ENCODE measurements at places on chromosomes 2 and 18.

DNA sequence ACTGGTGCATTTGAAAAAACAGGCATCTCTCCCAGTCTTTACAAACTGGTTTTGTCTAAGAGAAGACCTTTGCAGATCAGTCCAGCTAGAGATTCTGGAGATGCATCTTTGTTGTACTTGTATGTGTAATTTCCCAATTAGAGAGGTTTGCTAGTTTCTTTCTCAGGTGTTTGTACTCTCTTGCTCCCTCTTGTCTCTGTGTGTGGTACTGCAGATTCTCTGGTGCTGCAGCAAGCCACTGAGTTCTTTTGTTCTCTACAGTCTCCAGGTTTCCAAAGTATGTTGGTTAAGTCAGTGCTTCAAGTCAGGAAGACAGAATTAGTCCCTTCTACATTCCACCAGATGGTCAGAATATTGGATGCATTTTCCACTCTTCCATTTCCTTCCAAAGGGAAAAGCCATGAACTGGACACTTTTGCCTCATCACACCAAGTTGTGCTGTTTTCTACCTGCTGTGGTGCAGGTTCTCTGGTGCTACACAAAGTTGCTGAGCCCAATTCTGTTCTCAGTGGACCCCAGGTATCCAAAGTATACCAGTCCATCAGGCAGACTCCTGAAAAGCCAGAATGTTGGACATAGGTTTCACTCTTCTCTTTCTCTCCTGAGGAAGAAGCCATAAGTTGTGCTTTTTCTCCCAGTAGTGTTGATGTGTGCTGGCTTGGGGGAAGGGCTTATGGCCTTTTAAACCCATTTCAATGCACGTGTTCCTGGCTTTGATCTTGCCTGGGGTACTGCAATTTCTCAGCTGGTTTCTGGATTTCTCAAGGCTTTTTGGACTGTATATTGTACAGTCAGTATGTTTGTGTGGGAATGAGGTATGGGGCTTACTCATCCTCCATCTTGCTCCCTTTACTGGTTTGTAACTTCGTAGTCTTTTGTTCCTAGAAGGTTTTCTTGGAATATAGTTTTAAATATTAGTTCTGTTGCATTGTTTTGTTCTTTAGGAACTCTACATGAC is 29.8 kb downstream of the EPC2 start:
- no peak for DNase-seq

GRCh38 chr2:151976945-151977353 is 121.9 kb downstream of the CACNB4 start:
- DNase-seq, result peak; percentile 46

- no peak for DNase-seq
These were observed 615.1 kb upstream of the NETO1 start for GRCh38 chr18:73482901-73483300.

GRCh38 chr2:31240381-31241365 is 6.7 kb downstream of the EHD3 start:
- DNase-seq, result no peak

DNA sequence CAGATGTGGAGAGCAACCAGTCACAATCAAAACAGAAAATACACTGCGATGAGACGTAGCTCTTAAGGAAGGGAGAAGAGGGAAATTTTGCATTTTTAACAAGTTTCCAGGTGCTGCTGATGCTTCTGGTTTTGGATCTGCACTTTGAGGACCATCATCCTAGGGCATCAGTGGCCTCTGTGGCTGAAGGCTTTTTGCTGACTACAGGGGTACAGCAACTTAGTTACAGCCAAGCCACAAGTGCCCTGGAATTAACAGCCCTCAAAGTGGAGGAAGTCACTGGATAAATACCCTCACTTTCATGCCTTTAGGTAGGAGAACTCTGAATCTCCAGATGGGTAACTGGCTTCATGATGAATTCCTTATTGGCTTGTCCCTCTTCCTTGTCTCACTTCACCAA is 700.9 kb downstream of the TMEM182 start:
- no peak for DNase-seq

GRCh38 chr18:50848061-50848551 is 28.3 kb upstream of the MRO start:
- DNase-seq, result no peak

DNA sequence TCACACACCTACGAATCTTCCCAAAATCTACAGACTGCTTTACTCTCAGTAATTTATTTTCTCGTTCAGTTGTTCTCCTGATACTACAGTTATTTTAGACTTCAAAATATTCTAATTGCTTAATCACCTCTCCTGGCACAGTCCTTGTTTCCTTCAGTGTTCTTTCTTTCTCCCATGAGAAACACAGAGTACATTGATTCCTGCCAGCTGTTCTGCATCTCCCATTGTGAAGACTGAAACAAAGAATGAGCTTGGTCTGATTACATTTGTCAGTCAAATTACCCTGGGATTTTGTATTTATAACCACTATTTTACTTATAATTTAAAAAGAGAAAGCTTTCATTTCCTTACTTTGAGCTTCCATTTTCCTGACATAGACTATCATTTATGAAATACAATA is 63.9 kb upstream of the TANK start:
- DNase-seq, result no peak

DNA sequence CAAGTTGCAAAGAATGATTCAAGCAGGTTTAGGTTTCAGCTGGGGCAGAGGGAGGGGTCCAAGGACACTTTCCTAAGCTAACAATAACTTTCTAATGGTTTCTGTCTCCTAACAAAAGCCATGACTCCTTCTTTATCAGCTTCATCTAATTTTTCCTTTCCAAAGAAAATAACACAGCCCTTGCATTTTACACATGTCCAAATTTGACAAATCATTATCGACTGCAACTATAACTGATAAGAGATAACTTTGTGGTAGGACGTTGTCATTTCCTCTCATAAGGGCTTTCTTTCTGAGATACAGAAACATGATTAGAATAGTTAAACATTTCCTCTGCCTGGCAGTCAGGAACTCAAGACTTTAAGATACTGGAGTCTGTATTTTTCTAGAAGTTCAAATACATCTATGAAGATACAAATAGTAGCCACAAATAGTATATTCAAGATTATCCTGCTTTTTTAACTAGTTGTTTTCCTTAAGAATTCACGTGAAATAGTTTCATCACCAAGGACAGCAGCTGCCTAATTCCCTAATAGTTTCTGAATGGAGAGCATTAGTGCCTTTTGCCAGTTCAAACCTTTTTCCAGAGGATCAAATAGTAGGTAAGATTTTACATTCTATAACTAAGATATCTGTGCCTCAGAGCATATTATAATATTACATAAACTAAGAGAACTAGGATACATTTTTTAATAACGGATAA is 263.2 kb downstream of the EXOC6B start:
- DNase-seq, result no peak

- DNase-seq, result no peak
These were observed 107.3 kb downstream of the DYSF start for GRCh38 chr2:71560638-71561011.

- DNase-seq, result no peak
These were observed 73.3 kb upstream of the MBOAT2 start for GRCh38 chr2:9076755-9077154.

DNA sequence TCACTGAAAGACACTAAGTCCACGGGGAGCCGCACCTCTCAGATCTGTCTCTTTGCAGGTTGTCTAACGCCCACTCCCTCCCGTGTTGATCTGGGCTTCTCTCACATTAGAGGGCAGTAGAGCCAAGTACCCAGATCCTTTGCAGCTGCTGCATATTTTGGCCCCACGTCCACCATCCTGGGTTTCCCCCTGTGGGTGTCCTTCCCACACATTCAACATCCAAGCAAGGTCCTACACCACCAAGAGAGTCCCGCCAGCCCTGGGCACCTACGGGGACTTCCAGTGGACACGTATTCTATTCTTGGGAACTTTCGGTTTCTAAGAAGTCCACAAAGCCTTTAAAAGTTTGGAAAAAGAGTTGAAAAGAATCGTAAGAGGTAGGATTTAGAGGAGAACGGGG is 116.6 kb downstream of the ATL2 start:
- peak; percentile 11 for DNase-seq

- no peak for DNase-seq
These were observed 11.2 kb upstream of the GYPC start for GRCh38 chr2:126644630-126645191.
